ENCODE measurements at places on chromosomes 13 and 19.

- DNase-seq: no peak
Measured at GRCh38 chr13:31790992-31791391, 51.7 kb downstream of the RXFP2 start.

- no peak for DNase-seq
Measured at GRCh38 chr13:34730961-34731360, 211.1 kb upstream of the NBEA start.

- no peak for DNase-seq
Measured at GRCh38 chr13:25249001-25249543, 38.2 kb downstream of the MTMR6 start.

DNA sequence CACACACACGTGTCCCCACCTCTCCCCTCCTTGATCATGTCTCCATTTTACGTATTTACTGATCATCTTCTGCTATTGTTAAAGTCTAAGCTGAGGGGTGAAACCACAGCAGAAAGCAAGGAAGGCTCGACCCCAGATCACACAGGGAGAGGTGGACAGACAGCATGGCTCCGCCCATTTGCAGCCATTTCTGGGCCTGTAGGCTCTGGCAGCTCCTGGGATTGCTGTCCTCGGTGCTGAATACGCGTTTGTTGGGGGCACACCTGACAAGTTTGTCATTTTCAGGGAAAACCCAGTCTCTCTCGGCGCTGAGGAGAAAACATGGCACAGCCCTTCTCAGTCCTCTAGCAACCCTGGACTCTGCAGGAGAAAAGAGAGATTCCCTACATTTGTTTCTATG is 8.0 kb downstream of the TMEM86B start:
- no peak for DNase-seq

DNA sequence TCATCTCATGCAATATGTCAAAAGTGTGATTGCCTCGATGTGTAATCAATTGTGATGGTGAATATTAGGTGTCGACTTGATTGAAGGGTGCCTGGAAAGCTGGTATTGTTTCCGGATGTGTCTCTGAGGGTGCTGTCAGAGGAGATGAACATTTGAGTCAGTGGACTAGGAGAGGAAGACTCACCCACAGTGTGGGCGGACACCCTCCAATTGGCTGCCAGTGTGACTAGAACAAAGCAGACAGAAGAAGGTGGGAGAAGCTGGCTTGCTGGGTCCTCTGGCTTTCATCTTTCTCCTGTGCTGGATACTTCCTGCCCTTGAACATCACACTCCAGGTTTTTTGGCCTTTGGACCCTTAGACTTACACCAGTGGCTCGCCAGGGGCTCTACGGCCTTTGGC is 15.5 kb upstream of the CABP5 start:
- DNase-seq: no peak

GRCh38 chr13:80586356-80586755 is 245.4 kb upstream of the SPRY2 start:
- DNase-seq: no peak

DNA sequence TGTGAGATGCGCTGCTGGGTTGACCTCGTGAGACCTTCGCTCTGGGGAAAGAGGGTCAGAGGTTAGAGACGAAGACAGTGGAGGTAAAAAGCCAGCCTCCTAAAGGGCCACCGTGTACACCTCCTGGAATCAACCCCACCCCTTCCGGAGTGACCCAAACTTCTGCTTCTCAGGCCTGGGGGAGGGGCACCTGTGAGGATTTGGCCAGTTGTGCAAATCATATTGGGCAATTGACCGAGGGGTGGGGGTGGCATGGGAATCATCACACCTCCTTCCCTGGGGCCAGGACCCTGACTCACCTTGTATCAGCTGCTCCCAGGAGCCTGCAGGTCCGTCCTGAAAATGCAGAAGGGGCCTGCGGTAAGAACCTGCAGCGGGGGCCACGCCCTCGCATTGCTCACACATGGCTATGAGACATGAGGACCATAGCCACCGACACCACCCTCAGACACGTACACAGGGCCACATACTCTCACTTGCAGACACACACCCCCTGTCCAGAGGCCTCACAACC is 2.8 kb downstream of the TNFSF14 start:
- DNase-seq: no peak

GRCh38 chr13:109148243-109148642 is 518.8 kb downstream of the MYO16 start:
- no peak for DNase-seq

GRCh38 chr19:48290401-48290770 is 20.5 kb downstream of the ZNF114 start:
- no peak for DNase-seq

DNA sequence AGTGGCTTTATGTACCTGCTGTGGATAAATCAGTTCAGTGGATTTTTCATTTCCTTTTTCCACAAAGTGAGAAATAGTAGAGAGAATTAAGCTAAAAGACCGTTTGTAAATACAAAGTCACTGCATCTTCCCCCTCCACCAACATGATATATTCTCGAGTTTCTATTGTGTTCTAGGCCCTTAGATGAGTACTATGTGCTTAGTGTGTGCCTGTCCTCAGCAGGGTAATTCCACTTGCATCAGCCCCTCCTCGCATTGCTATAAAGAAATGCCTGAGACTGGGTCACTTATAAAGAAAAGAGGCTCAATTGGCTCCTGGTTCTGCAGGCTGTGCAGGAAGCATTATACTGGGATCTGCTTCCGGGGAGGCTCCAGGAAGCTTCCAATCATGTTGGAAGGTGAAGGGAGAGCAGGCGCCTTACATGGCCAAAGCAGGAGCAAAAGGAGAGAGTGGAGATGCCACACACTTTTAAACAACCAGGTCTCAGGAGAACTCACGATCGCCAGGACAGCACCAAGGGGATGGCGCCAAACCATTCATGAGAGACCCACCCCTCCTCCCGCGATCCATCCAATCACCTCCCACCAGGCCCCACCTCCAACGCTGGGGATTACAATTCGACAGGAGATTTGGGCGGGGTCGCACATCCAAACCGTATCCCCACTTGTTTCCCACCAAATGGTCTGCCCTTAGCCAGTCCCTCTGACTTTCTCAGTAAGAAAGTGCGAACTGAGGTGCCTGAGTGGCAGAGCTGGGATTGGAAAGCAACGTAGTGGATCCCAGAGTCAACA is 102.3 kb upstream of the ABCC4 start:
- no peak for DNase-seq

DNA sequence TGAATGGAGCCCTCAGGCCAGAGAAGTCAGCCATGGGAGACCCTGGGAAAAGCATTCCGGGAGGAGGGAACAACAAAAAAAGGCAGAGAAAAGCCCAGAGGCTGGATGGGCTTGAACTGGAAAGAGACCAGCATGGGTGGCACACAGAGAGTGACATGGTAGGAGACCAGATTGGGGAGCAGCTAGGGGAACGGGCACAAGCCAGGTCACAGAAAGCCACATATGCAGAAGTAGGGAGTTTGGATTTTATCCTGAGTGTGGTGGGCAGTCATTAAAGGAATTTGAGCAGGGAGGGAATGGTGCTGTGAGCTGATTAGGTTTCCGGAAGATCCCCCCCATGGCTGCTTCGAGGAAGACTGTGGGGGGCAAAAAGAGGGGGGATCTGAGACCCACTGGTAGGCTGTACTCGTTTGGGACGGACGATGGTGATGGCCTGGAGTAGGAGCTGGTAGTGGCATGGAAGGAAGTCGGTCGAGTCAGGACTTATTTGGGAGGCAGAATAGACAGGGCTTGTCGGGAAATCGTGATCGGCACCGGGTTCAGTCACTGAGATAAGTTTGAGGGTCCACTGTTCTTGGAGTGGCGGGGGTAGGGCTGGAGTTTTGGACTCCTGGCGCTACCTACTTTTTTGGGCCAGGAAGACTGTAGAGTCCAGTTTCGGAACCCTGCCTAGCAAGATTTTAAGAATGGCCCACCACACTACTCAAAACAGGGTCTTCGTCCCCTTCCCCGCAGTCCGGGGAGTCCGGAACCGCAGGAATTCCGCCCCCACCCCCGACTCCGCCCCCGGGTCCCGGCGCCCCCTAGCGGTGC is 949 bp downstream of the SERTAD1 start:
- no peak for DNase-seq

DNA sequence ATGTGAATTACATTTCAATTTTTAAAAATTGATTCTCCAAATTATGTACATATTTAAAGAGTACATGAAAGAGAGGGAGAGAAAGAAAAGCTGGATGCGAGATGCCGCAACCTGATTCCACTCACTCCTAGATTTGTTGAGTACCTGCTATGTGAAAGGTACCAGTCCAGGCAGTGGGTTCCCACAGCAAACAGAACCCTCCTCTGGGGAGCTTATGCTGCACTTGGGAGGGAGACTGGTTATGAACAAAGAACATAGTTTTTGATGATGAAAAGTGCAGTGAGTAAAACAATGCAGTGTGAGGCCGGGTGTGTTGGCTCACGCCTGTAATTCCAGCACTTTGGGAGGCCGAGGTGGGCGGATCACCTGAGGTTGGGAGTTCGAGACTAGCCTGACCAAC is 43.4 kb downstream of the ACTN4 start:
- no peak for DNase-seq

- DNase-seq: no peak
Measured at GRCh38 chr13:48561466-48562235, 28.8 kb upstream of the RCBTB2 start.

DNA sequence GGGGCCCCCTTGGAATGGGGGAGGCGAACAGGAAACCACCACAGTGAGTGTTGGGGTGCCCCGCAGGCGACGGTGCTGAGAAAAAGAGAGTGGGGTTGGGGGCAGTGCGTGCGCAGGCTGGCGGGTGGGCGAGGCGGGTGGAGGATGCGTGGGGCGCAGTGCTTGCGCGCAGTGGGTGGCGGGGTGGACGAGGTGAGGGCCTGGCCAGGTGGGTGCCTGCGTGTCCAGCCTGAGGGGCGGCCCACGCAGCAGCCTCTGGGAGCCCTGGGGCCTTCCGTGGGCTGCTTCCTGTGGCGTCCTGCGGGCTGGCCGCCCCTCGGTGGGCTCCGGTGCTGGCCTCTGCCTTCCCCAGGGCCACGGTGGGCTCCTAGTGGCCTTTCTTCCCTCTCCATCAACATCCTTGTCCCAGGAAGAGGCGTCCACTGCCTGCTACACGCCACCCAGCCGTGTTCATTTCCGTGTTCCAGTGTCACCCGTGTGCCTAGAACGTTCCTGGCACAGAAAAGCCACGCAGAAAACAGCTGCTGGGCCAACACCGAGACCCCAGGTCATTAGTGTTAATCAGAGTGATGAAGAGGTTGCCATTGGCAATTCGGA is 7.1 kb downstream of the ATP11A start:
- no peak for DNase-seq

DNA sequence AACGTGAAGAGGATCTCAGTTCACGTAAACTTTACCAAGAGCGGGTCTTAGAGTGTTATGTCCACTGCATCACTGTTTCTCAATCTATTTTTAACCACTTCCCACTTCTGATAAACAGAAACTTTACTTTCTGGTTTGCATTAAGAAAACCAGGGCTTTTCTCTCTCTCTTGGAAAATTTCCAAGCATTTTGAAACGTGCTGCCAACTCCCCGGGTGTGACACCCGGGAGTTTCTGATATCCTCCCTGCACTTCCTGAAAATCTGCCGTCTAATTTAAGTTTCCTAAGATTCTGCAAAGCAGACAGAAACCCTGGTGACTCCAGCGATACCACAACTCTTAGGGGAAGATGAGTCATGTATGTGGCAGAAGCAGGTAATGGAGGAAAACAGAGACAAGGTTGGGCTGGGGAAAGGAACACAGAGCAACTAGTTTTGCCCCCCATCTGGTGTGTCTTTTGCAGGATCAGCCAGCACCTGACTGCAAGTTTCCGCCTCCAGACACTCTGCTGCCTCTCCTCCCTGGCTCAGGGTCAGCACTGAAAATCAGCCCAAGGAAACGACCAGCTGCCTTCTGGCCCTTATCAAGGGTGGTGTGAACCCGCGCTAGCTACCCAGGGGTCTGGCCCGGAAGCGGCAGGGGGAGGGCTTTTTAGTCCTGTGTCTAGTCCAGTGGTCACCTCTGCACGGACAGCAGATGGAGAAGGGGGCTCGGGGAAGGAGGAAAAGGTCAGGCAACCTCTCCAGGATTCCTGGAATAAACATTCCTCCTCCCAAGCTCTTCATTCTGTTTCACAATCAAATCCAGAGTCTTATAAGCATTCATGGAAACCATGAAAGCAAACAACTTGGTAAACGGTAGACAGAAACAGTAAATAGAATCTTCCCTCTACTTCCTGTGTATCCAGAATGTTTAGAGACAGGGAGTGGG is 11.3 kb upstream of the FFAR2 start:
- DNase-seq: no peak

DNA sequence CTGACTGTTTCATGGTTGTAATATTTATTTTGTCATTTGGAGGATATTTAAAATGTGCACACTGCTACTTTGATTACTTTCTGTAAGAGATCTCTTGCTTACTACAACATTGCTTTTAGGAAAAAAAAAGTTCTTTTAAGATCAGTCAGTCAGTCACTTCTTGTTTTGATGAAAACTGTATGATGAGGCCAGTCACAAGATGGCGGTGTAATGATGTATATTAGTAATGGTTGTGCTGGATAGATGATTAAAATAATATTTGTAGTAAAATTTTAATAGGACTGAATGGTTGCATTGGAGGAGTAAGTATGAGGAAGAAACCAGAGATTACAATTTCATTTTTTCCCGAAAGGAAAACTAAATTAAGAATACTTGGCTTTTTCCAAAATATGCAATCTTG is 2411.1 kb downstream of the PCDH9 start:
- DNase-seq: no peak

GRCh38 chr13:74794147-74794546 is 659.9 kb upstream of the KLF12 start:
- DNase-seq: no peak
